ENCODE measurements at places on chromosomes 6 and 20. TPM values are rescaled to one million over a fixed set of nuclear protein-coding genes. Genes with fewer than 3 reads are reported as not detected.

- DNase-seq, result no peak
Measured at GRCh38 chr6:16810411-16810810, 49.2 kb upstream of the ATXN1 start.

- no peak for DNase-seq
Measured at GRCh38 chr6:158752613-158753012, 66.6 kb downstream of the EZR start.

Gene GRIK2
- 1.5 TPM for total RNA-seq

Gene SLC22A7
- not detected for total RNA-seq

GRCh38 chr6:104548297-104548696 lies 311.4 kb downstream of the HACE1 start:
- no peak for DNase-seq

All from cardiac muscle cell (in vitro differentiated cells and primary cell).